ENCODE measurements at places on chromosomes 1 and 21.

GRCh38 chr1:208280681-208281450, 36.7 kb upstream of the PLXNA2 start:
- DNase-seq: no peak

- peak; percentile 42 for DNase-seq
These were observed at the start of gene SELENON for GRCh38 chr1:25799935-25800702. TSS of gene SELENON (plus strand) at chr1:25800193. CDS start at chr1:25800231, 38 bp downstream.

DNA sequence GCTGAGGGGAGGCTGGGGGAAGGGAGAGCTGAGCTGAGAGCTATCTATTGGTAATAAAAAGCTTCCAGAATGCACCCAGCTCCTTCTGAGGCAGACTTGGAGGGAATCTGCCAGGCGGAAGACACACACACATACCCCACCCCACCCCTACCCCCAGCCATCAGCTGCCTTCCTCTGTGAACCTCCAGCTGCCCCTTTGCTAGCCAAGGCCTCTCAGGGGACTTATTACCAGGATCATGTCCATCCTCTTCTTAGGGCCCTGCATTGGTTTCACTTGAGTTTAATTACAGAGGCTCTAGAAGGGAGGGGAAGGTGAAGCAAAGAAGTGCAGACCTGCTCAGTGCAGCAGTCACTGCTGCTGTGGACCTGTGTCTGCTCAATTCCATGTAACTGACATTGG, 156.4 kb downstream of the OMA1 start:
- DNase-seq: no peak

- peak; percentile 17 for DNase-seq
These were observed 257.2 kb downstream of the LRRC7 start for GRCh38 chr1:69824932-69825331.

DNA sequence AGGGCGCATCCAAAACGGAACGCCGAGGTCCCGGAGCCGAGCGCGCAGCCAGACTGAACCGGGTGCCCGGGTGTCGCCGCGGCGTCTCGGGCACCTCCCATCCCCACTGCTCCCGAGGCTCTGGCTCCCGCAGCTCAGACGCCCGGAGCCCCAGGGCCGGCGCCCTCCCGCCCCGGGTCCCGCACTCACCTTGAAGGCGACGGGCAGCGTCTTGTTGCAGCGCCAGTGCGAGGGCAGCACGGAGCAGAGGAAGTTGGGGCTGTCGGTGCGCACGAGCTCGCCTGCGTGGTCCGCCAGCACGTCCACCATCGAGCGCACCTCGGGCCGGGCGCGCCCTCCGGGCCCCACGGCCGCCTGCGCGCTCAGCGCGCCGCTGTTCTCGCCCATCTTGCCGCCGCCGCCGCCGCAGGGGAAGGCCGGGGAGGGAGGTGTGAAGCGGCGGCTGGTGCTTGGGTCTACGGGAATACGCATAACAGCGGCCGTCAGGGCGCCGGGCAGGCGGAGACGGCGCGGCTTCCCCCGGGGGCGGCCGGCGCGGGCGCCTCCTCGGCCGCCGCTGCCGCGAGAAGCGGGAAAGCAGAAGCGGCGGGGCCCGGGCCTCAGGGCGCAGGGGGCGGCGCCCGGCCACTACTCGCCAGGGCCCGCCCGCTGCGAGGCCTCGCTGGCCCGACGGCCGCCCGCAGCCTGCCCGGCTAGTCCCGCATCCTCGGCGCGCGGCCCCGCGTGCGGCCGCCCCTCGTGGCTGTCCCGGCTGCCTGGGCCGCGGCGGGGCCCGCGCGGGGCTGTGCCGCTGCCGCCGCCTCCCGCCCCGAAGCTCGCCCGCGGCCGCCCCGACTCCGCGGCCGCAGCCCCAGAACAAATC, 447 bp downstream of the RUNX3 start:
- DNase-seq: no peak

DNA sequence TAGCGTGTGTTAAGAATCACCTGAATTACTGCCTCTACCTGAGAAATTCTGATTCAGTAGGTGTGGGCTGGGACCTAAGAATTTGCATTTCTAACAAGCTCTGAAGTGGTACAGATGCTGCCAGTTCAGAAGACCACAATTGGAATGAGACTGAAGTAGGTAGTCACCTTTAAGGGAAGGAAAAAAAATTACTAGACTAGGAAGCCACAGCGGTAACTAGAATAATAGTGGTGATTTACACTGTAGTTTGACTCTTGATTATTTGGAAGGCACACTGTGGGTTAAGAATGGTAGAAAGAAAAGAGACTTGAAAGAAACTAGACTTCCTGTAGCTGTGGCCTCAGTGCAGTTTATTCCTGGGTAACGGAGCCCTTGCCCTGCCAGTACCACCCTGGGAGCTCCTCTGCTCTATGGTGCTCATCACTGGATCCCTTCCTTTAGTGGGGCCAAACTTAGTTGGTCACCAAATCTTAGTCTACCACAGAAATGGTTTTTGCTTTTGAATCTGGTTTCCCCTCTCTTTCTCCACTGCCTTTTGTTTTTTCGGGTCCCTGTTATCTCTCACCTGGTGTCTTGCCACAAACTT, 43.6 kb downstream of the ARID1A start:
- DNase-seq: no peak

DNA sequence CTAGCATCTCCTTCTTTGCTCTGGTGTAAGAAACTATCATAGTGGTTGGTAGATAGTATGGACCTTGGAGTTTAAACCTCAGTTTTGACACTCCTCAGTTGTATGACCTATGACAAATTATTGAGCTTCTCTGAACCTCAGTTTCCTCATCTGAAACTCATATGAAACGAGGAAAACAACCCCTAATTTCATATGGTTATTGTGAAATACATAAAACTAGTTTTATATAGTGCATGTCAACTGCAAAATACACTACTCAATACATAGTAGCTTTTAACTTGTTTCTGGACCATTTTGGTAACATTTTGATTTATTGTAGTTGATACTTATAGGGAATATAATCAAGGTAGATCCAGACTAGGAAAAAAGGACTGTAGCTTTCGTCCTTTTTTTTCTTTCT, 32.9 kb downstream of the CLIC4 start:
- no peak for DNase-seq

GRCh38 chr1:14495381-14495780, 103.1 kb upstream of the KAZN start:
- DNase-seq: no peak

DNA sequence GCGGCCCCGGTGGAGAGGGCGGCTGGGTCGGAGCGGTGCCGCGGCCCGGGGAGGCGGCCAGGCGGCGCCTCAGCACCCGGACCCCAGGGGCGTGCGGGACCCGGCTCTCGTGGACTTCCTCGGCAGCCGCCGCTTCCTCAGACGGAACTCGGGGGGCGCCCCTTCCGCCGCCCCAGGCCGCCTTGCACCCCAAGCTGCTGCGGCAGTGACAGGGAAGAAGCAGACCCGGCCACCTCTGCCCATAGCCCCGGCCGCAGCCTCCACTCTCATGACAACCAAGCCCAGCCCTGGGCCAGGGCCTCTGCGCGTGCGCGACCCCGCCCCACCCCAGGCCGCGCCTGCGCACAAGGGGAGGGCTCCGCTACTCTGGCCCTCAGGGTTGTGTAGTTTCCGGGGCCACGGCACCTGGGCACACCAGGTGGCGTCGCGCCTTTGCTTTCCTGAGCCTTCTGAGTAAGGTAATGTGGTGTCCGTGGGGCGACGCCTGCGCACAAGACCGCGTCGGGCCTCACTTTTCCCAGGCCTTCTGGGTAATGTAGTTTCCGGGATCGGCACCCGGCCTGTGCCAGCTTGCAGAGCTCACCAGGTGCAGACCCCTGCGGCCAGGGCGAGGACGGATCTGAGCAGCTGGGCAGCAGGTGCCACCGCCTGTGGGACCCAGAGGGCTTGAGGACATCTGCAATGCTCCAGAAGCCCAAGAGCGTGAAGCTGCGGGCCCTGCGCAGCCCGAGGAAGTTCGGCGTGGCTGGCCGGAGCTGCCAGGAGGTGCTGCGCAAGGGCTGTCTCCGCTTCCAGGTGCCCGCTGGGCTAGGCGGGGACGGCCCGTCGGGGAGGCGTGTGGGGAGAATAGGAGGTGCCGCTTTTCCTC, at the start of the genes CEP104 and DFFB:
TSS of gene CEP104 (minus strand) at position 289 of the 868 bp plus-strand sequence. CDS start 4,804 bp downstream, outside the sequence.
TSS of gene DFFB (plus strand) at position 554 of the 868 bp plus-strand sequence. CDS start at position 682, 128 bp downstream.
- DNase-seq: peak; percentile 97

DNA sequence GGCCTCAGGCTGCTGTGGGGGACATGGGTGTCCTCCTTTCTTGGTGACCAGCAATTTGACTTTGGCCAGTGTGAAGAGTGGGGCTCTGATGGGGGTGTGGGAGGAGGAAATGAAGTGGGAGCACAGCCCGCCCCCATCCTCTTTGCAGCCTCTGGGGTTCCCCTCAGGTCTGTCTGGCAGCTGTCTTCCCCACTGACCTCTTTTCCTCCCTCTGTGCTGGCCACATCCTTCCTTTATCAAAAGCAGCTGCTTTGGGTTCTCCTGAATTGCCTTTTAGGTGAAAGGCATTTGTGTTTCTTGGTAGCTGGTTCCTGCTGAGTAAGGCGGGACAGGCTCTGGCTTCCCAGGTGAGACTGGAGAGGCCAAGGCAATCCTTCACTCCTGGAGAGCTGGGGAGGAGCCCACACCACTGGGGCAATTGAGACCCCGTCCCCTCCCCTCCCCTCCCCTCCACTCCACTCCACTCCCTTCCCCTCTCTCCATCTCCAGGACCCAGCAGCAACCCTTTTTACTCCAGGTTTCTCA, 24.9 kb downstream of the PCAT6 start:
- DNase-seq: no peak

DNA sequence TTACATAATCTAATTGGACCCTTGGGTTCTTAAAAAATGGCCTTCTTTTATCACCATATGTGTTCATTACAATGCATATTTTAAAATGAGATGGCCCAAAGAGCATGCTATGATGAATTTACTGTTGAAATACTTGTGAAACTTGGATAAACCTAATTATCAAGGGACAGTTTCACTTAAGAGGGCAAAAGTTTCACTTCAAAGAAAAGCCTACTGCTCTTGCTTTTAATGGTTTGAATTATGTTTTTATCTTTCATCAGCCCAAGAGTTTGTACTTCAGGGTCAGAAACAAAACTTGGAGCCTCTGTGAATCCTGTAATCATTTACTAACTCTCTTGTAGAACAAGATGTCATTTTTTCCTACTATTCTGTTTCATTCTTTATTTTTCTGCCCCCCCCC, 32.3 kb downstream of the POU2F1 start:
- no peak for DNase-seq

GRCh38 chr1:53449021-53449420, 10.2 kb upstream of the DMRTB1 start:
- no peak for DNase-seq

DNA sequence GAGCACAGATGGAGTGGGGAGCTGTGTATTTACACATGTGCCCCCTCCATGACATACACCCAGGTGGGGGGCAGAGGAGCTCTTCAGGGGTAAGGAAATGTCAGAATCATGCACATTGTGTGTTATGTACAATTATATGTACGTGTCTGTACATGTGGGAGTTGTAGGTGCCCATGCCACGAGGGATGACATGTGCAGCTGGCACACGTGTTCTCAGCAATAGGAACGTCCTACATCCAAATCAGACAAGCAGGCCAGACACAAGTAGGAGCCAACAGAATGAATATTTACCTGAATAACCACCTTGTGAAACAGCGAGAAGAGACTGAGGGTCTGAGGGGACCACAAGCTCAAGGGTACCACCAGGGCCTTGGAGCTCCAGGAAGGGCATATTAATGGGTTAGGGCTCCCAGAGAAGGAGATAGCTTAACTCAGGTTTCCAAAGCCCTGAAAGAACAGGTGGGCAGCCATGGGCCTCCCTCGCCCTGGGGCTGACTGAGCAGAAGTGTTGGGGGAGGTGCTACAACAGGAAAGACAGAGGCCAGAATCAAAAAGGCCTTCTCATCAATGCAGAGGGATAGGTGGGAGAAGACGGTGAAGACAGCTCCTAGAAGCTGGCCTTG, 3.2 kb downstream of the COL16A1 start:
- DNase-seq: no peak

DNA sequence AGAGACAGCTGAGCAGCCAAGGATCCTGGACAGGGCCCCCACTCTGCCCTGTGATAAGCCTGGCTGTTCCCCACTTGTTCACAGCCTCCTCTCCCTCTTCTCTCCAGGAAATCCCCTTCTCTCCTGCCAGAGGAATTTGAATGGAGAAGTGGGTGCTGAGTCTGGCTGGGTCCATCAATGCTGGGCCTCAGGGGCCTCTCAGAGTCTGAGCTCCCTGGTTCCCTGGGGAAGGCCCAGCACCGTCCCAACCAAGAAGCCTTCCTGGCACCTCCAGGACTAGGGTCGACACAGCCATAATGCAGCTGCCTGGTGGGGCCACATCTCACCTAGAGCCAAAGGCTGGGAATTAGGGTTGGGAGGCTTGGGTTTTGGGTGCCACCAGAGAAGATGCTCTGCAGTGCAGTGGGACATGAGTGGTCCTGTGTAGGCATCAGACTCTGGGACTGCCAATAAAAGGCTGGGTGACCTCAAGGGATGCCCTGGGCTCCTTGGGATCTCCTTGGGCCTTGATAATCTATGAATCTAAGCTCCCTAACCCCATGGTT, 2.5 kb downstream of the MYBPH start:
- DNase-seq: no peak

DNA sequence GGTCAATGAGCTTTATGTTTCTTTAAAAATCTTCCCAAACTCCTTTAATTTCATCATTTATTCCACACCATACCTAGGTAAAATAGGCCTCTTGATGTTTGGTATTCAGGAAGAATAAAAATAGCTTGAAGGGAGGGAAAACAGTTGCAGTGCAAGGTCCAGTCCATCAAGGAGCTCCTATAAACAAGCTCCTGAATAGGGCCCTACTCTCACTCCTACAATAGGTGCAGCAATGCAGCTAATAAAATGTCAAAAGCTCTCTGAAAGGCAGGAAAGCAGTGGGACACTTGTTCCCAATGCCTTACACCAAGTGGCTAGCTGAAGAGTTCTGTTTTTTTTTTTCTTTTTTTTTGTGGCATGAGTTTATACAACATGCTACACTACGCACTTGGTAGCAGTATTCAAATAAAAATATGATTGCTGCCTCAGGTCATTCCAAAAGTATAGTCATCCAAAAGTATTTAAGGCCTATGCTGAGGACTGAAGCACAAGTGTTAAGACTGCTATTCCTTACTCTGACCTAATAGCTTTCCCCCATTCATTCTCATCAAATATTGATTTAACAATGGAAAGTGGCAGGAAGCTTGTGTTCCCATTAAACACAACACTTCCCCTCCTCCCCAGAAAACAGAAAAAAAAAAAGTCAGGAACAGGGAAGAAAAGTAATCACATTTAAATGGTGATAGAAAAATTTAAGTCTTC, 9.8 kb downstream of the TEX38 start:
- no peak for DNase-seq

DNA sequence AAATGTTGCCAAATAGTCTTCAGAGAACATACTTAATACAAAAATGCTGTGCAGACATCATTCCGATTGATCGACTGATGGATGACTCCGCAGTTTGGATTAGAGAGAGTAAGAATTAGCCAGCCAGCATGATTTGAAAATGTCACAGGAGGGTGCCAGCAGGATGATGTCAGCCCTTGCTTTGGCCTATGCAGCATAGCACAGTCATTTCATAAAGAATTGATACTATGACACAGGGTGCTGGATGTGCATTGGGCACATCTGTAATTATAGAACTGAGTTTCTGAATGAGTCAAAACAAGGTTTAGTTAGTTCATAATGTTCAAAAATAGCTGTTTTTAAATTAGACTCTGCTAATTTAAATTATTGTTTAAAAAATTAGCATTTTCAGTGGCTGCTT, 21.6 kb upstream of the TRAF5 start:
- DNase-seq: no peak

GRCh38 chr1:218846181-218846580, 327.5 kb upstream of the LYPLAL1 start:
- no peak for DNase-seq

Measured in gastrocnemius medialis (tissue), 4 donors.